ENCODE measurements at places on chromosomes 2 and 18.

- peaks cover 1% of the 10 kb centered on the region for H3K4me1 ChIP-seq
- DNase-seq, result no peak
- no peak overlapping the region for H3K27ac ChIP-seq
- peaks cover 20% of the 10 kb centered on the region for H3K27me3 ChIP-seq
- no peak overlapping the region for H3K4me3 ChIP-seq
- no peaks in the 10 kb centered on the region for H3K36me3 ChIP-seq
Measured at GRCh38 chr2:106537791-106538191, 50.6 kb downstream of the CD8B2 start.

GRCh38 chr2:199806179-199806578, 44.8 kb downstream of the FTCDNL1 start:
- no peak overlapping the region for H3K4me3 ChIP-seq
- no peaks in the 10 kb centered on the region for H3K27me3 ChIP-seq
- no peaks in the 10 kb centered on the region for H3K4me1 ChIP-seq
- no peak for DNase-seq
- H3K27ac ChIP-seq, result no peak overlapping the region

GRCh38 chr18:11040823-11041656, 108.3 kb downstream of the PIEZO2 start:
- peaks cover 4% of the 10 kb centered on the region for H3K27me3 ChIP-seq
- H3K4me3 ChIP-seq, result no peak overlapping the region
- peak; percentile 26 for DNase-seq
- no peak overlapping the region for H3K27ac ChIP-seq
- H3K4me1 ChIP-seq, result no peaks in the 10 kb centered on the region

DNA sequence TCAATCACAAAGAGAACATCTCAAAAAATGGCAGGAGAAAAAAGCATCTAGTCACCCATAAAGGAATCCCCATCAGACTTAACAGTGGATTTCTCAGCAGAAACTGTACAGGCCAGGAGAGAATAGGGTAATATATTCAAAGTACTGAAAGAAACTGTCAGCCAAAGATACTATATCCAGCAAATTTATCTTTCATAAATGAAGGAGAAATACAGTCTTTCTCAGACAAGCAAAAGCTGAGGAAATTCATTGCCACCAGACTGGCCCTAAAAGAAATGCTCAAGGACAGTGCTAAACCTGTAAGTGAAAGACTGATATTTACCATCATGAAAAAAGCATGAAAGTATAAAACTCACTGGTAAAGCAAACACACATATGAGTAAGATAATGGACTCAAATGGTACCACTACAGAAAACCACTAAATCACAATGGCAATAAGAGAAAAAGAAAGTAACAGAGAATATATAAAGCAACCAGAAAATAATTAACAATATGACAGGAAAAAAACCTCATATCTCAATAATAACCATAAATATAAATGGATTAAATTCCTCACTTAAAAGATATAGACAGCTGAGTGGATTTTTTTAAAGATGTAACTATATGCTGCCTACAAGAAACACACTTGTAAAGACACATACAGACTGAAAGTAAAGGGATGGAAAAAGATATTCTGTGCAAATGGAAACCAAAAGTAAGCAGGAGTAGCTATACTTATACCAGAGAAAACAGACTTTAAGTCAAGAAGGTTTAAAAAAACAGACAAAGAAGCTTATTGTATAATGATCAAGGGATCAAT, 83.4 kb upstream of the STK39 start:
- no peak overlapping the region for H3K27ac ChIP-seq
- H3K27me3 ChIP-seq, result peaks cover 3% of the 10 kb centered on the region
- no peak overlapping the region for H3K4me3 ChIP-seq
- H3K4me1 ChIP-seq, result peaks cover 4% of the 10 kb centered on the region
- no peak for DNase-seq
- peaks cover 4% of the 10 kb centered on the region for H3K36me3 ChIP-seq

- peak overlapping the region; percentile 71 for H3K4me3 ChIP-seq
- no peaks in the 10 kb centered on the region for H3K36me3 ChIP-seq
- H3K27me3 ChIP-seq, result peaks cover 18% of the 10 kb centered on the region
- H3K27ac ChIP-seq, result no peak overlapping the region
- peak; percentile 83 for DNase-seq
Measured at GRCh38 chr2:74715081-74715791, 61.2 kb downstream of the SEMA4F start.

DNA sequence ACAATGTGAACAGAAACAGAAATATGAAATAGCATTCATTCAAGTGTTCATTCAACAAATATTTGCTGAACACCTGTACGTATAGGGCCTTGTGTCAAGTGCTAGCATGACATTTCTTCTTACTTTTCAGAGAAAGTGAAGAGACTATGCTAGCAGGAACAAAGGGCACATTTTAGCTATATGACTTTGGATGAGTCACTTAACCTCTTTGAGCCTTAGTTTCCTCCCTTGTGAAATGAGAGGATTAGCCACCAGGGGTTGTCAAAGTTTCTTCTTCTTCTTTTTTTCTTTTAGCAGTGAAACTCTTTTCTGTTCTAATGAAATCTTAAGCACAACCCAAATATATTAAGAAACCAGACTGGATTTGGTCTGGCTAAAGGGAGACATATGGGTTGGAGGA, 53.1 kb downstream of the FIGN start:
- no peaks in the 10 kb centered on the region for H3K4me1 ChIP-seq
- H3K27me3 ChIP-seq, result no peaks in the 10 kb centered on the region
- H3K27ac ChIP-seq, result no peak overlapping the region
- H3K4me3 ChIP-seq, result no peak overlapping the region

- no peaks in the 10 kb centered on the region for H3K36me3 ChIP-seq
- no peak overlapping the region for H3K27ac ChIP-seq
- no peak overlapping the region for H3K4me3 ChIP-seq
- H3K4me1 ChIP-seq, result no peaks in the 10 kb centered on the region
- no peaks in the 10 kb centered on the region for H3K27me3 ChIP-seq
- DNase-seq, result no peak
Measured at GRCh38 chr2:67663776-67664175, 266.6 kb downstream of the ETAA1 start.

GRCh38 chr2:84388133-84388532, 70.9 kb downstream of the SUCLG1 start:
- no peaks in the 10 kb centered on the region for H3K4me1 ChIP-seq
- no peak for DNase-seq
- peaks cover 5% of the 10 kb centered on the region for H3K27me3 ChIP-seq
- H3K27ac ChIP-seq, result no peak overlapping the region

DNA sequence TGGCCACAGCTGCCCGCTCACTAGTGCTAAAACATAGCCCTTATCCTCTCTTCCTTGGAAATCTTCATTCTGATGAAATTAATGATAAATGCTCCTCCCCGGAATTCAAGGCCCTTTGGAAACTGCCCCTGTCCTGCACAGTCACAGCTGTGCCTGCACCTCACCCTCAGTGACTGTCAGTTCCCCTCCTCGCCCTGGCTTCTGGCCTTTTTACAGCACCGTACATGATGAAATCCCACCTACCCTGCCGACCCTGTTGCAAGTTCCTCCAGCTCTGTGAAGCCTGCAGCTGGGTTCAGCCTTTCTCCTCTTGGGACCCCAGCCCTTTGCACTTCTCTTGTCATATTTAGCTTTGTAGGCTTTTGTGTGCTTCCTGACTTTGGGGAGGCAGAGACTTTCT, 48.4 kb downstream of the DCDC2C start:
- H3K4me1 ChIP-seq, result no peaks in the 10 kb centered on the region
- H3K36me3 ChIP-seq, result no peaks in the 10 kb centered on the region
- H3K27ac ChIP-seq, result no peak overlapping the region
- no peak overlapping the region for H3K4me3 ChIP-seq
- DNase-seq, result no peak
- H3K27me3 ChIP-seq, result peaks cover 1% of the 10 kb centered on the region

GRCh38 chr18:32060026-32060425, 31.6 kb upstream of the RNF138 start:
- H3K27me3 ChIP-seq, result no peaks in the 10 kb centered on the region
- no peak for DNase-seq
- H3K4me3 ChIP-seq, result no peak overlapping the region
- H3K36me3 ChIP-seq, result peaks cover 59% of the 10 kb centered on the region

DNA sequence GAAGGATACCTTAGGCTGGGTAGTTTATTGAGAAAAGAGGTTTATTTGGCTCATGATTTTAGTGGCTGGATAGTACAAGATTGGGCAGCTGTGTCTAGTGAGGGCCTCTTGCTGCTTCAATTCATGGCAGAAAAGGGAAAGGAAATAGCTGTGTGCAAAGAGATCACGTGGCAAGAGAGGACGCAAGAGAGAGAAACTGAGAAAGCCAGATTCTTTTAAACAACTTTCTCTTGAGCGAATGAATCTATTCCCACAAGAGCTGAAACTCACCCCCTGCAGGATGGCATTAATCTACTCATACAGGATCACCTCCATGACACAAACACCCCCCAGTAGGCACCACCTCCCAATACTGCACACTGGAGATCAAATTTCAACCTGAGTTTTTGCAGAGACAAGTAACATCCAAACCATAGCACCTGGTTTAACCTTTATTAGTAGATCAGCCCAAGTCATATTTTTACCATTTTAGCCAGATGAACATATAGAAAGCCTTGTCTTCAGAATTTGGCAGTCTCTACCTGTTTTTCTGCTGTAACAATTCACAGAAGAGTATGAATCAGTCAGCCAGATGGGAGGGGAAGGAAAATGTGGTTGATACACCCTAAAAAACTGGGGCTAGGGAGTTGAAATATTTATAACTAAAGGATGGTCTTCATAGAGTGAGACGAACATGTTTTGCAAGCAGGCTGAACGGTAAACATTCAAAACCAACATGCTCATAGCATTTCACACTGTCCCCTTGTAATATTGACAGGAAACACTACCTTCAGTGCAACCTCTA, 73.9 kb upstream of the NCKAP5 start:
- H3K27me3 ChIP-seq, result no peaks in the 10 kb centered on the region
- no peaks in the 10 kb centered on the region for H3K4me1 ChIP-seq
- H3K36me3 ChIP-seq, result no peaks in the 10 kb centered on the region
- no peak overlapping the region for H3K27ac ChIP-seq
- H3K4me3 ChIP-seq, result no peak overlapping the region
